ENCODE measurements at places on chromosomes 4 and X.

- DNase-seq: no peak
Observed at GRCh38 chr4:86974551-86974994, 39.8 kb downstream of the AFF1 start.

GRCh38 chr4:143344041-143344440, 7.4 kb downstream of the GAB1 start:
- no peak for DNase-seq

DNA sequence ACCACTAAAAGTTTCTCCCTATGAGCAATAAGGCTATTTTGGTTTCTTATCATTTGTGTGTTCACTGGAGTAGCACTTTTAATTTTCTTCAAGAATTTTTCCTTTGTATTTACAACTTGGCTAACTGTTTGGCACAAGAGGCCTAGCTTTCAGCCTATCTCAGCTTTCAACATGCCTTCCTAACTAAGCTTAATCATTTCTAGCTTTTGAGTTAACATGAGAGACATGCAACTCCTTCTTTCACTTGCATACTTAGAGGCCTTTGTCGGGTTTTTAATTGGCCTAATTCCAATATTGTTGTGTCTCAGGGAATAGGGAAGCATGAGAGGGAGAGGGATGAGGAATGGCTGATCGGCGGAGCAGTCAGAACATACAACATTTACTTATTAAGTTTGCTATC, 349.8 kb downstream of the OPHN1 start:
- DNase-seq: no peak

GRCh38 chrX:7131621-7132020, 15.9 kb upstream of the STS start:
- no peak for DNase-seq

- DNase-seq: no peak
Observed at GRCh38 chr4:147578593-147578992, 38.6 kb upstream of the TMEM184C start.

GRCh38 chr4:121326597-121326996, 54.2 kb downstream of the QRFPR start:
- DNase-seq: no peak

DNA sequence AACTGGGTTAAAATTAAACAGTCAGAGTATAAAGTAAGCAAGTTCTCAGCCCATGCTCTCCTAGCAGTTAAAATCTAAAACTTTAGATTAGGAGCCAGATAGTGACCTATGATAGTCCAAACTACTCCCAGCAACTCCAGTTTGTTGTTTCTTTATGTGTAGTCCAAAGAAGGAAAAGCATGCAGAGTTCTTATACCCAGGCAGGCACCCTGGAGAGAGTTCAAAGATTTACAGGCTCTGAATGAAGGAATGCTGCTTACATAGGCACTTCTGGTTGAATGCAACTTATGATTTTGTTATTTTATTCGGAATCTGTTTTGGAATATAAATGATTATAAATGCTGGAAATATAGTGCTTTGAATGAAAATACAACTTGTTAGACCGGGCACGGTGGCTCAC, 67.2 kb downstream of the GPAT3 start:
- no peak for DNase-seq

- no peak for DNase-seq
Observed at GRCh38 chr4:157961229-157961990, 211.4 kb downstream of the GASK1B start.

GRCh38 chr4:74623041-74623440, 171.3 kb downstream of the BTC start:
- no peak for DNase-seq

DNA sequence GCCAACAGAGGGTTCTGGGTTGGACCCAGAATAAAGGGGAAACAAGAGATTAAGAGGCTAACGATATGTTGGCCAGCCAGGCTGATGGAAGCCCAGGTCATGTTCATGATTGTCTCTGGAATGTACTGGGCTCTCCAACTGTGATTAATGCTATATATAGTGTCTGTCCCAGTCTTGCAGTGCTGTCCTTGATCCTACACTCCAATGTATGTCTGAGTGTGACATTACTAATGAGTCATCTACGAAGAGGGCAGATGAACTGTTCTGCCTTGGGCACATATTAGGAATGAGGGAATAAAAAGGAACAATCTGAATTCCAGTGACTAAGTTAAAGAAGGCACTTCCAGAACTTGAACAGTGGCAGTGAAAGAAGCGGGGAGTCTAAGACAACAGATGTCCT, 142.1 kb downstream of the PDGFRA start:
- no peak for DNase-seq

- DNase-seq: no peak
Observed at GRCh38 chrX:115364670-115365069, 75.2 kb downstream of the LUZP4 start.

DNA sequence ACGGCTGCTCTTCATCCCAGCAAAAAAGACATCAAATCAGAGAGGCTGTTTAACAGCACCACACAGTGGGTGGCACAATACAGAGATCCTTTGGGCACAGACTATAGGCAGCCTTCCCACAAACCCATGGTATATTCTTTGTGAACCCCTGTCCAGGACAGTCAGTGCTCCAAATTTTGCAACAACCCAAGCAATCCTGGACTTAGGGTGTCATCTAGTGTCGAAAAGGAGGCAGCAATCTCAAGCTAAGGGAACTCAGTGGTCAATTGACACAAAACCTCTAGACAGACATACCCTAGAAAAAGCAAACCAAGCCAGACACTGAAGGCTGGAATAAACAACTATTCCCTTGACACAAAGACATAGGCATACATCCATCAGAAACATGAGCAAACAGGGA, 137.4 kb downstream of the BMP15 start:
- DNase-seq: no peak

- DNase-seq: peak; percentile 72
Observed at GRCh38 chrX:40012868-40013265, 84.9 kb downstream of the BCOR start.

- no peak for DNase-seq
Observed at GRCh38 chr4:138686106-138686835, 329.3 kb upstream of the NOCT start.

DNA sequence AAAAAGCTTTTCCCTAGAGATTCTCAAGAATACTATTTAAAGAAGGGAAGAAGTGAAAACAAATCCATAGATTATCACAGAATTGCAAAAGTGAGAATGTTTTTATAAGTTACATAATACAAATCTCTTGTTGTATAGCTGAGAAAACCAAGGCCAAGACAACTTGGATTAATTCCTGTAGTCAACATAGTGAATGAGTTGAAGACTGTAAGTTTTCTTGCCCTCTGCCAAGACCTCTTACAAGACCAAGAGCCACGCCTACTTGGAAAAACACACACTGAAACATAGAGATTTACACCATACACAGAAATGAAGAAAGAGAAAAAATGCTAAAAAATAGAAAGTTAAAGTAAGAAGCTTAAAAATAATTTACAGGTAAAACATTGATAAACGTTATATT, 2024.0 kb downstream of the PCDH7 start:
- DNase-seq: no peak

- peak; percentile 32 for DNase-seq
Observed at GRCh38 chr4:41644288-41644914, 104.1 kb downstream of the PHOX2B start.

GRCh38 chr4:186158021-186158813, 33.1 kb upstream of the CYP4V2 start:
- no peak for DNase-seq

DNA sequence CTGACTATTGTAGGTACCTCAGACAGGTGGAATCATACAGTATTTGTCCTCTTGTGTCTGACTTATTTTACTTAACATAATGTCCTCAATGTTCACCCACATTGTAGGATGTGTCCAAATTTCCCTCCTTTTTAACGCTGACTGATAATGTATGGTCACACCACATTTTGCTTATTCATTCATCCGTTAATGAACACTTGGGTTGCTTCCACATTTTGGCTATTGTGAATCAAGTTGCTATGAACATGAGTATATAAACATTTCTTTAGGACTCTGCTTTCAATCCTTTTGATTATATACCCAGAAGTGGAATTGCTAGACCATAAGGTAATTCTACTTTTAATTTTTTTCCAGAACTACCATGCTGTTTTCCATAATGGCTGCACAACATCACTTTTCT, 87.0 kb upstream of the NDP start:
- no peak for DNase-seq

GRCh38 chr4:36476135-36476534, 194.7 kb downstream of the DTHD1 start:
- no peak for DNase-seq

DNA sequence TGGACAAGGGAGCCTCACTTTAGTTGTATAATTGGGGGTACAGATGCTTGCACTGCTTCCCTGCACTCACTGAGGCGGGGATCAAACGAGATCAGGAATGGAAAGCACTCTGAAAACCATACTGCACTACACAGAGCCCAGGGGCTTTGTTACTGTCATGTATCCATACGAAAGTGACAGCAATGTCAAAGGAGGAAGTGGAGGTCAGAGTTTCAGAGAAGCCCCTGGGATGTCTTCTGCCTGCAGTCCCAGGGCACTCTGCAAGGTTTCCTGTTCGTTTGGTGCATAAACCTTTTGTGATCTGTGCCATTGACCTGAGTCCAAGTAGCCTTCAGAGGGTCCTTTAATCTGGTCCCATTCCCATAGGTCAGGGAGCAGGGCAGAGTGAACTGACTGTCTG, 31.2 kb downstream of the RNF175 start:
- DNase-seq: no peak

DNA sequence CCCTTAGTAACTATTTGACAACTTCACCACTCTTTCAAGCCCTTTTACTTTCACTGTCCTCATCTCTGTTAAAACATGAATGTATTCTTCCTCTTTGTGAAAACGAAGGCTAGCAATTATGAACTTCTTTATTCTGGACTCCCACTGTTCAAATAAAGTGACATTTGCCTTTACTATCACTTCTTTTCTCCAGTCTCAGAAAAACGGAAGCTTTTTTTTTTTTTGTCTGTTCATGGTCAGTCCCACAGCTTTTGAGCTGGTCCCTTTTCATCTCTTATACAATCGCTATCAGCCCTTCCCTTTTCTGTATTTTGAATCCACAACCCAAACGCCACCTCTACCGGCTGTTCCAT, 327.7 kb downstream of the DKK2 start:
- no peak for DNase-seq

GRCh38 chr4:137519406-137519805, 12.9 kb downstream of the PCDH18 start:
- no peak for DNase-seq

Measured in GM06990 (cell line).